WERI-Rb-1 (cell line): ENCODE measurements at places on chromosomes 1 and 21.
A peak's percentile ranks its signal among the peaks of the same experiment; 100 is the strongest.

- DNase-seq, result no peak
Measured at GRCh38 chr1:5983361-5984103, 8.7 kb downstream of the NPHP4 start.

DNA sequence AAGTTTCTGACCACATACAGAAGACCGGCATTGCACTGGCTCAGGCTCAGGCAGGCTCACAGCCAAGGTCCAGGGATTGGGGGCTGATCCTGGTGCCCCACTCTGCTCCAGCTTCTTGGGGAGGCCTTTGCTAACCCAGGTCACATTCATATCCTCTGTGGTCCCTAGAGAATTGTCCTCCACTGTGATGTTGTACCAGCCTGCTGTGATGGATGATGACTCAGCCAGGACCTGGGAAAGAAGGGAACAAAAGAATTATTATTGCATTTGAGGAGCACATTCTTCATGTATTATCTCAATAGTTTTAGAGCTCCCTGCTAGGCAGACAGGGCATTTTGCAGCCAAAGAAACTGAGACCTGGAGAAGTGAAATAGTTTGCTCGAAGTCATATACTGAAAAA, 114.3 kb upstream of the ETV3 start:
- no peak for DNase-seq

- no peak for DNase-seq
Measured at GRCh38 chr1:219138747-219139146, 34.9 kb upstream of the LYPLAL1 start.

DNA sequence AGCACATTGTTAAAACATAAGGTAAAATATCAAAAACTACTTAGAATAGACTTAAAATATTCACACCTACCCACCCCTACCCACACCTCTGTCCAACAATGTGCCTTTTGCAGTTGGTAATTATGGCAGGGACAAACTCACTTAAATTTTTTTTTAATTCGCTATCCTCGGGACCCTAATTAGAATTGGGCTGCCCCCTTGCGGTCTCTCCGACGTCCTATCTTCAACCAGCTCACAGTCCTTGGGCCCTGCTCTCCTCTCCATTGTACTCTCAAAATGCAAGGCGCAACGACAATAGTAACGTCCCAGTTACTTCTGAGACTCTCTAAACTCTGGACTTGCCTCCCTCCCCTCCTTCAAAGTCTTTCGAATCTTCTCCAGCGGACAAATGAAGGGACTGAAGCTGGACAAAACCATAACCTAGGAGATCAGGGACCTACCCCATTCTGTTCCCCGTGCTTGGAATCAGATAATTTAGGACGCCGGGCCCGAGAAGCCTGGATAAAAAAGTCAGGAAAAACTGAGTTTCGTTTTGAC, 1.1 kb upstream of the CIART start:
- peak; percentile 88 for DNase-seq

- DNase-seq, result no peak
Measured at GRCh38 chr1:70376196-70376595, 21.7 kb upstream of the ANKRD13C start.

DNA sequence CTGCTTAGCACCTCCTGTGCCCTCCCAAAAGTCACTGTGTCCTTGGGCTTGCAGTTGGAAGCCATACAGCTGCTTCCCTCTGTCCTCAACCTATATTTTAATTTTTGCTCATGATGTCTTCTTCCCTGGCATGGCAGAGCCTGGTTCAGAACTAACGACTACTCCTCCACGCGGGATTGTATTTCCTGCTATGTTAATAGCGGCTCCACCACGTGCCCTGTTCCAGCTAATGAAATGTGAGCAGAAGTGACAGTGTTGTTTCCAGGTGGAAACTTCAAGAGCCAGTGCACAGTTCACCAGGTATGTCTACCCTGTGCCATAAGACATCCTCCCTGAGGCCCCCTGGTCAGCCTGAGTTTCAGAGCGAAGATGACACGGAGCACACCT, 52.1 kb downstream of the DHRS3 start:
- no peak for DNase-seq

DNA sequence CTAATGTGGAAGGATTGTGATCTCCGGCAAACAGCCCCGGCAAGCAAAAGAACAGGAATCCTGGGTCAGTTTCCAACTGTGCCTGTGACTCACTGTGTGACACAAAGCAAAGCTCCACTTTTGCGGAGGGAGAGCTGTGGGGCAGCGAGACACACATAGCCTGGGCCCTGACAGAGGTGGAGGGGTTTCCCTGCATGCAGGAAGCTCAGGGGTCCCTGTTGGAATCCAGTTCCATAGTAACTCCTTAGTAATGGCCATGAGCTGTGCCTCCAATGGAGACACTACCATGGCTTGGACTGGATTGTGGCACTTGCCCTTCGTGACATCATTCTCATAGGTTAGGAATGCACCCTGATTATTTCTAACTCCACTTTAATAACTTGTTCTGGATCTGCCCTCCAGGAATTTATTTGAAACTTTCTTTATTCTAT, 47.0 kb upstream of the ATF3 start:
- no peak for DNase-seq

DNA sequence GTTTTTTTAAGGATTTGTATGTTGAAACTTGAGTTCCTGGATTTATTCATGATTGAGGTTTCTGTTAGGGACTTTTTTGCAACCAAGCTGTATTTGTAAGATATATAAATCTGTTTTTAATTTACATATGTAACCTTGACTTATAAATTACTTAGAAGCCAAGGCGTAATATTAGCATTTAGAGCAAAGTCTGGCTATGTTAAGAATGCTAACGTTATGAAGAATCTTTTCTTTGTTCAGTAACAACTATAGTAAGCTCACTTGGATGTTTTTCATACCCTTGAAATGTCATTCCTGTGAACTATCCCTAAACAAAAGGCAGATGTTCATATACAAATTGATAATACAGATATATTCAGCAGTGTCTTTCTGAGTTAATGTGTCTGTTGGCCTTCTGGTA, 155.3 kb downstream of the MAGI3 start:
- DNase-seq, result no peak
